Astrocyte (in vitro differentiated cells and primary cell): ENCODE measurements at places on chromosomes 1 and 21. TPM values are rescaled to one million over a fixed set of nuclear protein-coding genes. Genes with fewer than 3 reads are reported as not detected.

Gene KCNJ9
- total RNA-seq: not detected in 2 replicates

Gene PRAMEF14
- 0.20 TPM in 1 of 2 replicates, not detected in the other for total RNA-seq

Gene TMCO4
- 1.8 and 2.4 TPM in 2 replicates for total RNA-seq

Gene WNT4
- total RNA-seq: 0.91 and 1.2 TPM in 2 replicates

Gene IVL
- 0.16 TPM in 1 of 2 replicates, not detected in the other for total RNA-seq

Gene RGS13
- not detected in 2 replicates for total RNA-seq
